Fibroblast of skin of back (primary cell): ENCODE measurements at places on chromosomes 1 and 21.

- DNase-seq = no peak
Measured at GRCh38 chr1:27360159-27361043, 6.4 kb downstream of the MAP3K6 start.

DNA sequence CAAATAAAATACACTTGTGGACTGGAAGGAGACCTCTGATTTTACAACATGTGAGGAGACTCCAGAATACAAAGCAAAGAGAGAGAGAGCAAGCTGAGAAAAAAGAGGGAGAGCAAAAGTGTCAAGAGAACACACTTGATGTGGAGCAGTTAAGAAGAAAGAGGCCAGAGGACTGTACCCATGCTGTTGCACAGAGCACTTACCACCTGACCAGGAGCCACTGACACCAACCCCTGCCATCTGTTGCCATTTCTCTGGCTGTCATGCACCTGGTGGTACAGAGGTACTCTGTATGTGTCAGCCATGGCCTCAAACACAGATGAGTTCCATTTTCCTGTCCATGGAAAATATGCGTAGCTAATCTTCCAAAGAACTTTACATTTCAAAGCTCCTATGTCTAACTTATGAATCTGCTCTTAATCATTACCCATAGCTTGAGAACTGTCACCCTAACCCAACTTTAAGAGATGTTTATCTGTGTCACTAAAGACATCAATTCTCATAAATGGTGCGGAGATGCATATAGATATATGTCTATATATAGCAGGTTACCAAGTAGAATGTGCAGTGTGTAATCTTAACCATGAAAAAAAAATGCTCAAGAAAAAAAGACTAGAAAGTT is 32.8 kb upstream of the ABCD3 start:
- no peak for DNase-seq

GRCh38 chr1:10170239-10170574 is 40.2 kb upstream of the KIF1B start:
- DNase-seq = no peak

DNA sequence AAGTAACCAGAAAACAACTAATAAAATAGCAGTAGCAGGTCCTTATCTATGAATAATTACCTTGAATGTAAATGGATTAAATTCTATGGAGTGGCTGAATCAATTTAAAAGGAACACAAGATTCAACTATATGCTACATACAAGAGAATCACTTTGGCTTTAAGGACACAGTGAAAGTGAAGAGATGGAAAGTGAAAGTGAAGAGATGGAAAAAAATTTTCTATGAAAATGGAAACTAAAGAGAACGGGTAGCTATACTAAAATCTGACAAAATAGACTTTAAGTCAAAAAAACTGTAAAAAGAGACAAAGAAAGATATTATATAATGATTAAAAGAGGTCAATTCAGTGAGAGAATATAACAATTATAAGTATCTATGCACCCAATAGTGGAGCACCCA is 54.7 kb downstream of the C1orf185 start:
- DNase-seq = no peak
